ENCODE measurements at places on chromosomes 3 and 15.

DNA sequence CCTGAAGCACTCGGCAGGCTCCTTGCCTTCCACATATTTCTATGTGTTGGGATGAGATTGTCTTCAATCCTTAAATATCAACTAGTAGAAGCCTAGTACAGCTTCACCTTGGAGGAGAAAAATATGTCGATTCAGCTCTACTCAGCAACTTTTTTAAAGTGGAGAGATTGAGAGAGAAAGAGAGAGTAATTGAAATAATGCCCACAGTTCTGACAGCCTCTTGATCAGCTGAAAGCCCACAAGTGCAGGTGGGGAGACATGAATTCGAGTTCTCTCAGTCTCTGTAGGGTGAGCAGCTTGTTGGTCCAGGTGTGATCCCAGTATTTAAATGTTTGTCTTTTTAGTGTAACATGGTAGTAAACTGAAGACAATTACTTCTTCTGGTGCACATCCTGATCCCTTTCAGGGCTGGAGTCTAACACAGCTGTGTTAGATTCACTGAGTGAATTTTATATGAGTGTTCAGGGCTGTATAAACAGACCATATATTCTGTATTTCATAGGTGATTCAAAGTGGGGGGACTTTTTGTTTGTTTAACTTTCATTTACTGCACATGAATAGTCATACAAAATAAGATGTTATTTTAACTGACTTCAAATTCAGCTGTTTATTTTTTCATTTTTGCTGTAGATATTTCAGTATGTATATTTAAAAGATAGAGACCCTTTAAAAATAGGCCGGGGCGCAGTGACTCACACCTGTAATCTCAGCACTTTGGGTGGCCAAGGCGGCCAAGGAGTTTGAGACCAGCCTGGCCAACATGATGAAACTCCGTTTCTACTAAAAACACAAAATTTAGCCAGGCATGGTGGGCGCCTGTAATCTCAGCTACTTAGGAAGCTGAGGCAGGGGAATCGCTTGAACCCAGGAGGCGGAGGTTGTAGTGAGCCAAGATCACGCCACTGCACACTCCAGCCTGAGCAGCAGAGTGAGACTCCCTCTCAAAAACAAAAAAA, 64.0 kb downstream of the ST6GAL1 start:
- DNase-seq, result no peak

GRCh38 chr3:183800243-183800863, 25.0 kb downstream of the MAP6D1 start:
- no peak for DNase-seq

DNA sequence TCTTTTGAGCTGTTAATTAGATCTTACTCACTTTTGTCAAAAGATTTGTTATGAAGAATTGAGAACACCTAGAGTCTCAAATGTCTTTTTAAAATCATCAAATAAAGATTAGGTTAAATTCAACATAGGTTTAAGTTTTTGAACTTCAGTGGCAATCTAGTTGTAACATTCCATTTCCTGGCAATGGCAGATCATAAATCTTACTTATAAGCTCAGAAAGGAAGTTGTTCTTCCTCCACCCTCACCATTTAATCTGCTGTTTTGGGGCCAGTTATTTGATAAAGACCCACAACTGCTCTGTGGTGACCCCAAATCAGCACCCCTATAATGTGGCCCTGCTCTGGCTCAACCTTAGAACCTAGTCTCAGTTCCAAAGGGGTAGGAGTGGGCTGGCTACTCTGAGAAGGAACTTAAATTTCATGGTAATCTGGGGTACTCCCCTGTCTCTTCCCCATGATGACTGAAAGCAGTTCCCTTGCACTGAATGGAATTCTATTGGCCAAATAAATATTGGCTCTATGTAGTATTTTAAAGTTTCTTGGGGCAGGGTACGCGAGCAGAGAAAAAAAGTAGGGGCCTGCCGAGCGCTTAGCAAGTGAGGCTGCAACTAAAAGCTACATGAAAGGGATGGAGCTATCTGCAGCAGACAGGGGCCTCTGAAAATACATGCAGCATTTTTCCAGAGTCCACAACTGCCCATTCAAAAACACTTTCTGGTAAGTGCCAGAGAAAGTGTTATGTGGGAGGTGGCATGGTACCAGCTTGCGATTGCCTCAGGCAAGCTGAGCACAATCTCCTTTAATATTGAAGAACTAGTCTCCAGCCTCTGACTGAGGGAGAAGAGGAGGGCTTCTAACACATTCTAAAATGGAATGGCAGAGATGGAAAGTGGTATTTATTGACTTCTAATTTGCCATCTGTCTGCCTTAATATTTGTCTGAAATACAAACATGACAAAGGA, 103.6 kb upstream of the RASGRP1 start:
- no peak for DNase-seq

DNA sequence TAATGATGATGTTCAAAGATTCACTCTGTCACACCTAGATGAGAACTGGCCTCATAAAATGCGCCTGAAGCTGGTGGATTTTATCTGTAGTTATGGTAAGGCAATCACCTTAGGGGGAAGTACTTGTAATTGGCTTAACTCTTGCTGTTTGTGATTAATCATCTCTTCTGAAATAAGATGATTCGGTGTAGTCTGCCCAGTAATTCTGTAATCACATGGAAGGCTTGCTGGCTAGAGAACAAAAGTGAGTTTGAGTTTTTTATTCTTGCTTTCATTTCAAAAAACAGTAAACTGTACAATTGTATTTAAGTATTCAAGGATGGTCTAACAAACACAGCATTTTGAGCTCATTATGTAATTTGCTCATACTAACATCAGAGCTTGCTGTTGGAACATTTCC, 72.1 kb downstream of the OTOL1 start:
- DNase-seq, result no peak

- DNase-seq, result no peak
Observed at GRCh38 chr3:165195241-165195639, 944 bp downstream of the SLITRK3 start.

GRCh38 chr3:152364237-152364636, 95.5 kb downstream of the MBNL1 start:
- no peak for DNase-seq

GRCh38 chr3:101077361-101078011, 84.3 kb upstream of the ABI3BP start:
- no peak for DNase-seq

DNA sequence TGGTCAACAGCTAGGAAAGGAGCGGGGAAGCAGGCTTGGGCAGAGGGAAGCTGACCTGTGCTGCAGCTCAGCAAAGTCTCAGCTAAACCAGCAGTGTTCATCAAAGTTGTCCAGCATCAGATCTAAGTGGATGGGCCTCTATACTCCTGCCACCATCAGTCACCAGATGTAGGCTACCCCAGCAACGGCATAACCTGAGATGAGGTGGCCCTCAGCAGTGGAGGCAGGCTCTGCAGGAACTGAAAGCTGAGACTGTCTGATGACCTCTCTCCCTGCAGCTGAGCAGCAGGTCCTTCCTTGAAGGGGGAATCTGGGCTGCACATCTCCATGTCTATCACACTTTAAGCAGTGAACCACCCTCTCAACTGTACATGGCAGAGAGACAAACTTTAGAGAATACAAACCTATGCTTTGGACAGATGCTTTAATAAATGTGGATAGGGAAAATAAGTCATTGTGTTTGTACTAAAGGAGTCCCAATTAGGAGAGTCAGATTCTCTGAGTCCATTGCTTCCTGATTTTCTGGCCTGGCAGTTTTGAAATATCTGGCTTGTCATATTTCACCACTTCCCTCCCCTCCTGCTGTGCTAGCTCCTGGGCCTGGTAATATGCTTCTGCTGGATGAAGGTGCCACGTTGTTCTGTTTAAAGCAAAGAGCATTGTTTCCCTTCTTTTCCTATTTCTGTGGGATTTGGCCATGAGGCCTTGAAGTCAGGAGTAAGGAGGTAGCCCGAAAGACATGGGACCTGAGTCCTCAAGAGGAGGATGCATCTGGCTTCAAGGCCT, 11.1 kb upstream of the PSTPIP1 start:
- no peak for DNase-seq

DNA sequence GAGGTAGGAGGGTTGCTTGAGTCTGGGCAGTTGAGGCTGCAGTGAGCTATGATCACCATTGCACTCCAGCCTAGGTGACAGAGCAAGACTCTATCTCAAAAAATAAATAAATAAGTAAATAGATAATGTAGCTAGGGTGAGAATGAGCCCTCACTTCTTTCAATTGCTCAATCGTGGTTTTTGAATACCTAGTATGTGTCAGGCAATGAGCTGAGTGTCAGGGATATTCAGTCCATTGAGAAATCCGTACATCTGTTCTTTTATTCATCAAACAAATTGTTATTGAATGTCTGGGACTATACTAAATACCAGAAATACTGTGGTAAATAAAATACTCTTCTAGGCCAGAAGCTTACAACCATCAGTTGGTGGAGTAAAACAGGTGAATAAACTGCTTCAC, 6.2 kb upstream of the ZNF148 start:
- DNase-seq, result no peak

- no peak for DNase-seq
Observed at GRCh38 chr3:195847055-195847950, 35.6 kb upstream of the MUC4 start.

- no peak for DNase-seq
Observed at GRCh38 chr3:197404754-197405153, 106.3 kb upstream of the DLG1 start.

DNA sequence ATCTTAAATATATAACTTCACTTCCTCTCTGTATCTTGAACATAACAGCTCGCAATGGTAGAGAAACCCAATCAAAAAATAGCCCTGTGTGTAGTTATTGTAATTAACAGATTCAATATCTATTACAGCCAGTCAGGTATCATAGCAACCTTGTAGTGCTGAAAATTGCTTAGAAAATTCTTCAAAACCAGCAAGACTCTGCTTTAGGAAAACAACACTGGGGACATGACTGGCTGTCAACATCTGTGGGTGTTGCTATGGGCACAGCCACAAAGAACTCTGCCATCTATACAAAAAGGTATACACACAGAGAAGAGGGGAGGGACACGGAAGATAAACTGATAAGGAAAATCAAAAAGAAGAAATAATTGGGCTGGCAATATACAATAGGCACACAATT, 101.2 kb downstream of the WDR72 start:
- no peak for DNase-seq

DNA sequence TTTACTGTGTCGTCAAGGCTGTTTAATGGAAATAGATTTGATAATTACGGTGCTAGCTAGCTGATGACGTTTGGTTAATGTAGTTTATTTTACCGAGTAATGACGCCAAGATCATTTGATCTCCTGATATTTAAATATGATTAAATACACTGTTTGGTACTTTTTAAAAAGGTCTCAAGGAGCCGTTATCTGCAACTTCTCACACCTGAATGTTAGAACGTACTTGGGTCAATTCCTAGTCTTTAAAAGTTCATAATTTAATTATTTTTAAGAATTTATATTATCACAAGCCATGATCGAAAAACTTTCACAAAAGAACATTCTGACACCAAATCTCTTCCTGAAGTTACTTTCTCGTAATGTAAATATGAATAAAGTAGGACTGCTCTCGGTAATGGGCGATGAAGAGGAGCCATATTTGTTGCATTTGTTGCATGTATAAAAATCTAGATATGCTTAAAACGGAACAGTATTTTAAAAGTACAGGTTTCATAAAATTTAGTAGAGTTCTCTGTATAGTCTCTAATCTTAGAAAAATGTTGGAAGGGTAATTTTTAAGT, 16.2 kb upstream of the CHD2 start:
- DNase-seq, result no peak

DNA sequence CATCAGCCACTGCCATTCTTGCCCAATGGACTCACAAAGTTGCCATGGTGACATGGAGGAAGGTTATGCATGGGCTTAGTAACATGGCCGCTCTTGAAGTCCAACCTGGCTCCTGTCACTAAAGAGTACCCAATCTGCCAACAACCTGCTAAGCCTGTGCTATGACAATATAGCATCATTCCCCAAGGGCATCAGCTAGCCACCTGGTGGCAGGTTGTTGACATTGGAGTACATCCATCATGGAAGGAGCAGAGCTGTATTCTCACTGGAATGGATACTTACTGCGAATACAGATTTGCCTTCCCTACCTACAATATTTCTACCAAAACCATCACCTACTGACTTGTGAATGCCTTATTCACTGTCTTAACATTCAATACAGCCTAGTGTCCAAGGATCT, 138.9 kb upstream of the RORA start:
- DNase-seq, result no peak

DNA sequence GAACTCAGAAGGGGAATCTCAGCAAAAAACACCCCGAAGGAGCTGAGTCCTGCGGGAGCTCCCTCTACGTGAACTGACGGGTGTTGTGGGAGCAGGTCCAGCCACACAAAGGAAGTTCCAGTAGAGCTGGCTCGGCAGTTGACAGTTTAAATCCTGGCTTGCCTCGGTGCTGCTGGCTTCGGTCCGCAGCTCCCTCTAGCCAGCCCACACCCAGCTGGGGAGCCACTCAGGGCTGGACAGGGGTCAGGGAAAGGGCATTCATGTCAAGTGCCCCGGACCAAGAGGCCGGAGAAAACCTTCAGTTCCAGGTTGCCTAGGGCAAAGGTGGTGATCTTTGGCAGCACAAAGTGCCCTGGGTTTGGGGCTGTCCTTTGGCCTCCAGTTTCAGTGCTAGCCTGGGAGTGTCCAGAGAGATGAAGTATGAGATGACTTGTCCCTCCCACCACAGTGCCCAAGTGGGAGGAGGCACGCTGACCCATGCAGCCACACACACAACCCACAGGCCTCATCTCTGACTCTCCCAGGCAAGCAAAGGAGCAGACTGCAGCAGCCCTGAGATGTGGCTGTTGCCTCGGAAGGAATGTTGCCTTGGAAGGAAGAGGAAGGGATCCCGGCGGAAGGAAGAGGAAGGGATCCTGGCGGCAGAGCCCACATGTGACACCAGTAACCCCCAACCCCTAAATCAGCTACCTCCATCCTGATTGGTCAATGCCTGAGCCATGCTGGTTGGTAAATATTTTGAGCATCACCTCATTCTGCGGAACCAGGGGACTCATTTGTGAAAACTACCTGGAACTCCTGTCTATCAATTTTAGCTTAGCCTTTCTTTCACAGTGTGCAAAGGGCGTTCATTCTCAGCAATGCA, 13.9 kb upstream of the ANPEP start:
- no peak for DNase-seq

GRCh38 chr3:77348244-77348855, 308.5 kb downstream of the ROBO2 start:
- DNase-seq, result no peak

- DNase-seq, result no peak
Observed at GRCh38 chr3:185767002-185767688, 57.7 kb downstream of the IGF2BP2 start.

DNA sequence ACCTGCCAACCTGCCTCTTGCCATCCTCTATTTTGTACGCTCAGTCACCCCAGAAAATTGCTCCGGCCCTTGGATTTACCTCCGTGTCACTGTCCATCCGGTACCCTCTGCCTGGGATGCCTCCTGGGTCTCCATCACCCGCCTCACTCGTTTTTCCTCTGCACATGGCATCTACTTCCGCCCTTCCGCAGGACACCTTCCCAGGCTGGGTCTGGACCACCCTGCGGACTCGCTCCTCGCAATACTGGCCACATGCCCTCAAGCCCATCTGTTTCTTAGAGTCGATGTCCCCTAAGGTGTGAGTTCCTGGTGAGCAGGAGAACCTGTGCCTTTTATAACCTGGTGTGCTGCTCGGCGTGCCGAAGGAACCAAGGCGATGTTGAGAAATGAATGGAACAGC, 58.5 kb downstream of the APBA2 start:
- DNase-seq, result no peak

GRCh38 chr3:171346582-171347300, 113.5 kb downstream of the TNIK start:
- DNase-seq, result no peak
